Adipocyte (in vitro differentiated cells): ENCODE measurements at places on chromosomes 12 and 14.

DNA sequence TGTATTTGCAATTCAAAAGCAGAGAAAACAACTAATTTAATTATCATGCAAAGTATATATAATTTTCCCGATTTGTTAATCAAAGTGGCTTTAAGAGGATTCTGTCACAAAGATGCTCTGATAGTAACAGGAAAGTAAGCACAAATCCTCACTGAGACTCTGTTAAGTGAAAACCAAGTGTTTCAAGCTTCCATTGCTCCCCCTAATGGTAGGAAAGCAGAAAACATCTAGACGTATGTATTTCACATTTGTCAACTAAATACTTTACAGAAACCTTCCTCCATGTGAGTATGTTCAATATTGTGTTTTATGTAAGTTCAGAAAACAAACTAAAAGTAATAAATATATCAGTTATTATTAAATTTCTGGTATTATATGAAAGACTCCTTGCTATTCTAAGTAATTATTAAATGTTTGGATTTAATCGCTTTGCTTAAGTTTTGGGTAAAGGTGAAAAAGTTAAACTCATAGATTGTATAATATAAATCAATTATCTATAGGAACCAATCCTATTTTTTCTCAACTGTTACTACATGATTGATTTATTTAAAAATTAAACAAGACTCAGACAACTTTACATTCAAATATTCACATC, 1.5 kb upstream of the NTS start:
- peak; percentile 90 for DNase-seq

GRCh38 chr14:106657460-106657859, 1131.1 kb downstream of the TMEM121 start:
- DNase-seq, result no peak

DNA sequence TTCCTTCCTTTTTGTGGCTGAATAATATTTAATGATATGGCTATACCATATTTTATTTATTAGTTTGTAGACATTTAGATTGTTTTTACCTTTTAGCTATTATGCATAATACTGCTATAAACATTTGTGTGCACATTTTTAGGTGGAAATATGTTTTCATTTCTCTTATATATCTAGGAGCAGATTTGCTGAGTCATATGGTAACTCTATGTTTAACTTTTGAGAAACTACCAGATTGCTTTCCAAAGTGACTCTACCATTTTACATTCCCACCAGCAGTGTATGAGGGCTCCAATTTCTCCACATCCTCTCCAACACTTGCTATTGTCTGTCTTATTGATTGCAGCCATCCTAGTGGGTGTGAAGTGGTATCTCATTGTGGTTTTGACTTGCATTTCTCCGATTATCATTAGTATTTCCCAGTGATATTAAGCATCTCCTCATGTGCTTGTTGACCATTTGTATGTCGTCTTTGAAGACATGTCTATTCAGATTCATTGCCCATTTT, 160.2 kb downstream of the KICS2 start:
- DNase-seq, result peak; percentile 13

DNA sequence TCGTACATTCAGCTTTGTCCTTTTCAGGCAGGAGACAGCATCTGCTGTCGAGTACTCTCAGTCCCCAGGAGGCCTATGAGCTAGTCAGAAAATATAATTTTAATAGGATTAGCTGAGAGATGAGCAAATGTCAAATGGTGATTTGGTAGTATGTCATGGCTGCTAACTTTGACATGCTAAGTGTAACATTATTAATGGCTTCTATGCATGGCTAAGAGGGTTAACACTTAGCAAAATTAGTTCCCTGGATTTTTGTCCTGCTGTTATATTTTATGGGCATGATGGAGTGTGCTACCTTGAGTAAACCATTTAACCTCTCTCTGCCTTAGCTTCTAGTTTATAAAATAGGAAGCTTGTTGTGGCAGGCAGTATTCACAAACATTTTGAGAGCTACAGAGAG, 2.9 kb upstream of the PCNX1 start:
- no peak for DNase-seq

GRCh38 chr12:40583743-40584142, 108.5 kb upstream of the CNTN1 start:
- no peak for DNase-seq

GRCh38 chr12:109606320-109607028, 32.9 kb downstream of the MVK start:
- DNase-seq, result peak; percentile 8

GRCh38 chr12:109738209-109738608, 24.6 kb downstream of the FAM222A start:
- DNase-seq, result no peak

GRCh38 chr14:38960946-38961531, 142.0 kb downstream of the SEC23A start:
- DNase-seq, result no peak

DNA sequence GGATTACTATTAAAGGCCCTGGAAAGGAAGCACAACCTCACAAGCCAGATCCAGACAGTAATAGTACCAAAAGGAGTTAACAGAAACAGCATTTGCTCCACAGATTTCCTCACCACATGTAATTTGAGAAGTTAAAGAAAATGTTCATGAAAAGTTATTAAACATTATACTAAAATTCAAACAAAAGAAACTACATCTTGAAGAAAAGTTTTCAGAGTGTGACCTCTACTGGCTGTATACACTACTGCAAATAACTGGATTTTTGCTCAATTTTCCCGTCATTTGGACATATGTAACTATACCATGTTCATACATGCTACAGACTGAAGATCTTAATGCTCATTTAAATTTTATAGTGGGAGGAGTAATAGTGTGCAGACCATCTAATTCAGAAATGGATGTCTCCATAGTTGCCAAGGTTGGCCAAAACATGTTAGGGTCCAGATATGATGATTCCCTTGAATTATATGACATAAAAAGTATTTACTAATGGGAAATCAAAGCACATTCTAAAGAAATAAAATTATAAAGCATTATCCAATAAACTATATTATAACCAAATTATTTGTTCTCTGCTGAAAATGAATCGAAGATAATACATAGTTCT, 5.6 kb downstream of the KRR1 start:
- peak; percentile 83 for DNase-seq

DNA sequence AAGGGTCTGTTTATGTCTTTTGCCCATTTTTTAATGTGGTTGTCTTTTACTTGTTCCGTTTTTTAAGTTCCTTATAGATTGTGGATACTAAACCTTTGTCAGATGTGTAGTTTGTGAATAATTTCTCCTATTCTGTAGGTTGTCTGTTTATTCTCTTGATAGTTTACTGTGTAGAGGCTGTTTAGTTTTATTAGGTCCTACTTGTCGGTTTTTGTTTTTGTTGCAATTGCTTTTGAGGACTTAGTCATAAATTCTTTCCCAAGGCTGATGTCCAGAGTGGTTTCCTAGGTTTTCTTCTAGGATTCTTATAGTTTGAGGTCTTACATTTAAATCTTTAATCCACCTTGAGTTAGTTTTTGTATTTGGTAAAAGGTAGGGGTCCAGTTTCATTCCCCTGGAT, 33.9 kb downstream of the SLC39A9 start:
- DNase-seq, result no peak

DNA sequence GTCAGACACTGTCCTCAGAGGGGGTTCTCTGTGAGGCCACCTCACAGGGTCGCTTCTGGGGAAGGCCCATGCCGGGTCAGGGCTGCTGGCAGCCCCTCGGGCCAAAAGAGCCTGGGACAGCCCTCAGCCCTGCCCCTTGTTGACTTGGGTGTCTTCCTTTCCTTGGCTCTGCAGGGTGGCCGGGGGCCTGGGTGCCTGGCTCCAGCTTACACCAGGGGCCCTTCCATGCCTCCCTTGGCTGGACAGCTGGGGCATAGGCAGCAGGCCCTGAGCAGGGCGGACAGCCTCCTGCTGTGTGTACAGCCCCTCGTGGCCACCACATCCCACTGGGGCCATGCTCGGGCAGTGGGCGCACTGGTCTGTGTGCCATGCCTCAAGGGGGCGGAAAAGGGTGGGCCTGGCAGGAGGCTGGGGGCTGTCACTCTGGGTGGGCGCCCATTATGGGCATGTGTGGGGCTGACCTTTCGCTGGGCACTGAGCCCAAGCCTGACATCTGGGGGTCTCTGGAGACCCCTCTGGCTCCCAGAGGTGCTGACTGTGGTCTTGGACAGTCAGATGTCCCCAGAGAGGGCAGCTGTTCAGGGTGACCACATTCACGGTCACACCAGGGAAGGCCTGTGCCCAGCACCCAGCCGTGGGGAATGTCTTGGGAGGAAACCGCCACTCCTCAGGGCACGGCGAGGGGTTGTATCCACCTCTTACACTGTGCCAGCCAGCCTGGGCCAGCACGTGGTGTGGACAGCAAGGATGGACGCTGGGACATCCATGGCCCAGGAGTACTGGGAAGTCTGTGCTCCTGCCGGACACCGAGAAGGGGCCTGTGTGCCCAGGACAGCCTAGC, 313.3 kb downstream of the TMEM121 start:
- DNase-seq, result no peak

DNA sequence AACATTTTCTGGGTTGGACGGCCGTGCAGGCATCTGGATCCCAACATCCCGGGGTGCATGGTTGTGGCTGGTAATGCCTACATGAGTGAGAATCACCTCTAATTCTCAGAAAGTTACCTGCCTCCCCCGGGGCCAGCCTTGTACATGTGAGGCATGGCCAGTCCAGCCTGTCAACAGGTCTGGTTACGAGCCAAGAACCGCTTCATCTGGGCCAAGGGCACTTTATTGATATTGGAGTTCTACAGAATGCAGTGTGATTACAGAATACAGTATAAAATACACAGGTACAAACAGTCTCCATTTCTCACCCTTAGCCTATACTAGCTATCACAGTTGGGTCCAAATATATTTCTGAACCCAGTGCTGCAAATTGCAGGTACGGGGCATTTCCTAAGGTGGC, 84.9 kb upstream of the EVL start:
- no peak for DNase-seq

- peak; percentile 79 for DNase-seq
Observed at GRCh38 chr14:63045234-63045611, at the start of gene KCNH5. Gene KCNH5, minus strand, starts transcription at chr14:63045458. Its CDS starts 272 bp downstream, at chr14:63045186.

DNA sequence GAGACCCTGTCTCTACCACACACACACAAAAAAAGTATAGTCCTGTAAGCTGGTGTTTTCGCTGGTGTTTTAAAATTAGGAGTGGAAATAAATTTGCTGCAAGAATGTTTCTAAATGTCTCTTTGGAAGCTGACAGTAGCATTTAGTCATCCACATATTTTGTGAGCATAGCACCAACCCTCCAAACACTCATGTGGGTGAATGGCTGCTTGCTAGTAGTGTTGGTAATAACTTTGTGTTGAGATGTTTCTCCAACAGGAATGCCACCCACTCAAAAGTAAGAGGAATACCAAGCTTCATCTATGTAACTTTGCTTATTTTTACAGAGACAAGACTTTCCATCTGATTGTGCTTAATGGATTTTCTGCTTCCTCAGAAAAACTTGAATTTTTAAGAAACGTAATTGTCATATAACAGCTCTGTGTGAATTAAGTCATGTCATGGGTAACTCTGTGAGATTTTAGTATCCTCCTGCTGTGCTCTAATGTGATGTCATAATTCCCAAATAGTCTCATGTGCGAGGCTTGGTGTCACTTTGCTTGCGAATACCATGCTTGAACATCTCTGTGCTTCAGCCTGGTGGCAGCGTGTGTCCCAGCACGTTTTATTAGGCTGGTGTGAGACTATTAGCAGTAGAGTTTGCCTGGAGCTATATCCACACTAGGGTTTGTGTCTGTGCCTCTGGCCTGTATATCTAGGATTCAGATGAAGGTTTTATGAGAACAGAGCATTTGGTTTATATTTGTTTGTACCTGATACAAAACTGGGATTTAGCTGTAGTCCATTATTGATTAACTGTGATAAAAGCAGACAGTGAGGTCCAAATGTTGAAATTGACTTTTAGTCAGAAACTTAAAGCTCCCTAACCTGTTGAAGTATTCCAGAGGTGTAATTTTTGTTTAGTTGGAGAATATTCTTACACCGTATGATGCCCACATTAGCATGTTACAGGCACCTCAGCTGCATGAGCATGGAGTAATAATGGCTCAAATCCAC, 80.5 kb downstream of the FBXW8 start:
- peak; percentile 64 for DNase-seq

- DNase-seq, result no peak
Observed at GRCh38 chr14:64170181-64170580, 124.0 kb downstream of the ESR2 start.

DNA sequence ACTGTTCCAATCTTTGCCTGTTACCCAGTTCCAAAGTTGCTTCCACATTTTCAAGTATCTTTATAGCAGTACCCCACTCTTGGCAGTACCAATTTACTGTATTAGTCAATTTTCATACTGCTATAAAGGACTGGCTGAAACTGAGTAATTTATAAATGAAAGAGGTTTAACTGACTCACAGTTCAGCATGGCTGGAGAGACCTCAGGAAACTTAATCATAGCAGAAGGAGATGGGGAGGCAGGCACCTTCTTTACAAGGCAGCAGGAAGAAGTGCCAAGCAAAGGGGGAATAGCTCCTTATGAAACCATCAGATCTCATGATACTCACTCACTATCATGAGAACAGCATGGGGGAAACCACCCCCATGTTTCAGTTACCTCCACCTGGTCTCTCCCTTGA, 215.0 kb downstream of the SNAPC1 start:
- DNase-seq, result no peak

DNA sequence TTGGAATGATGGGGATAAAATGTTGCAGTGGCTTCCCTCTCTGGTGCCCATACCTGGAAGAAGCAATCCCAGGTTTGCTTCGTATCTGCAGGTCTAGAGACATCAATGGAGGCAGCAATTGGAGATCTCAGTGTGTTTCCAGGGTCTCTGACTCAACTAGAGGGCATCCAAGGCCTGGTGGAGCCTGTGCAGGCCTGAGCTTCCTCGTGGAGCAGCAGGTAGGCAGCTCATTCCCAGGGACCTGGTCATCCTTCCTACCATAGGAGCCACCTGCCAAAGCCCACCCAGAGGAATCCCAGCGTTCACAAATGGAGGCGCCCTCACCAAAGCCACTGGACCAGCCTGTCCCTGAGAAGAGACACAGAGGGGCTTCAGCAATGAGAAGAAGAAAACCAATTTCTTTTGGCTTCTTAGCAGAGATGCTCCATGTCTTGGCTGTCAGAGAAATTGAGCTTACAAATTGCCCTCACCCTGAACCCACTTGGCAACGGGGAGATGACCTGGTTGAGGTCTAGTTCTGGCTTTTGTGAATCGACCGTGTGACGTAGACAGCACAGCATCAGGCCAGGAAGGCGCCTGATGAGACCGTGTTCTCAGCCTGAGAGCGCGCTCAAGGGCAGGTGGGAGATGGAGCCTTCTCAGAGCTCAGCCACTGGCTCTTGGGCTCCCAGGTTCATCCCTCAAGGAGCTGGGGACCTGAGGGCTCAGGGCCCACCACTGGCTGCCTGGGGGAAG, 283.6 kb downstream of the DPF3 start:
- no peak for DNase-seq

GRCh38 chr12:5430641-5431603, 986 bp upstream of the NTF3 start:
- DNase-seq, result no peak

DNA sequence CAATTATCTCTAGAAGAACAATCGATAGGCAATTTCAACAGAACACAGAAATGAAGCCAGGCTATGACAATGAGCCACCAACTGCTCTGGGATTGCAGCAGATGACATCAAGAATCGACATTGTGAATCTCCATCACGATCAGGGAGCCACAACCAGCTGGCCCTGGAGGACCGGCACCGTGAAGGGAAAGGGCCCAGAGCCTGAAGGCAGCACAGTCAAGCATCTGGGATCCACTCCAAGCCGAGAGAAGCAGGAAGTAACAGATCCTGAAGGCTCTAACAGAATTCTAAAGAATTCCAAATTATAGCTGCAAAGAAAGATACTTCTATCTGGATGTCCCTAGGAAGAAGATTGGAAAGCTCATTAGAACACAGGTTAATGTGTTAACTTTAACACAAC, 61.0 kb downstream of the LRRC74A start:
- DNase-seq, result peak; percentile 46
